Activated CD8-positive, alpha-beta memory T cell treated with anti-CD3 and anti-CD28 coated beads, Interleukin-2, amount 10 ng/mL, durations not matched to agents 7 days and 5 days (primary cell): ENCODE measurements at places on chromosomes 2 and 18.

DNA sequence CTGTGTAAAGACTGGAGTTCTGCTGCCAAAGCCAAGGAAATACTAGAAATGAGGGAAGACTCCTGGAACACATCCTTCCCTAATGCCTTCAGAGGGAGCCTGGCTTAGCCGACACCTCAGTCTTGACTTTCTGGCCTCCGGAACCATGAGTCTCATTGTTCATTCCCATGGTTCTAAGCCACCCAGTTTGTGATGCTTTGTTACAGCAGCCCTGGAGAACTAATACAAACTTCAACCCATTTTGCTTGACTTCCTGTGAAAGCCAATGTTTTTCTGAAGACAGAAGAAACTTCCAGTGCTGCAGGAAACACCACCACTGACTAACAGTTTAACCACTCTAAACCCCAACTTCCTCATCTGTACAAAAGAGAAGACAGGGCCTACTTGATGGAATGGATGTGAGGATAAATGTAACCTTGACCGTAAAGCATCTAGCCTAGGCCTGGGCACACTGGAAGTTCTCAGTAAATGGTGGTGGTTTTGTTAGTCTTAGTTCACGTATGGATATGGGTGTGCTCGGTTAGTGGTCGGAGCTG, 85.9 kb upstream of the RFX8 start:
- H3K36me3 ChIP-seq = peaks cover 29% of the 10 kb centered on the region
- no peak overlapping the region for H3K4me3 ChIP-seq
- H3K4me1 ChIP-seq = peaks cover 21% of the 10 kb centered on the region
- peaks cover 10% of the 10 kb centered on the region for H3K27me3 ChIP-seq
- peak overlapping the region; percentile 69 for H3K27ac ChIP-seq

- DNase-seq = peak; percentile 31
- H3K4me1 ChIP-seq = no peaks in the 10 kb centered on the region
- no peak overlapping the region for H3K27ac ChIP-seq
- no peak overlapping the region for H3K4me3 ChIP-seq
These were observed 327.4 kb upstream of the HS6ST1 start for GRCh38 chr2:128646091-128646490.

DNA sequence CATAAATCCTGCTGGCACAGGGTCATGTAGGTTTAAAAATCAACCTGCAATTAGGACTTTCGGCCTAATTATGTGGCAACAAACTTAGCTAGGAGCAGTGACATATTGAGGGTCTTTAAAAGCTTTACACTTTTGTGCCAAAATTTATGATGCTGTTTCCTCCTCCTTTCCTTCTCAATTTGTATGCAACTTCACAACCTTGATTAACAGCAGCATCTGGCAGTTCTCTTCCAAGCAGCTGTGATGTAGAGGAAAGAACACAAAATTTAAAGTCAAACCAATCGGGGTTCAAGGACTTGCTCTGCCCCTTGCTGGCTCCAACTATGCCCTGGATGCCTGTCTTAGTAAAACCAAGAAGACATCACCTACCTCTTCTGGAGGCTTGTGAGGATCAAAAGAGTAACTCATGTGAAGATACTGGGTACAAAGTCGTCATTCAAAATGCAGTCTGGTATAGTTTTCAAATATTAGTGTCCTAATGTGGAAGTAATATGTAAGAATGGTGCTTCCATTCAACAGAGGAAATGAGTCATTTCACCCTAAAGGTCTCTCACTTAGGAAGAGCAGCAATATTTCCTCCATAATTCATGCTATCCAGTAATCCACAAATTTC, 94.7 kb downstream of the ANKRD44 start:
- peak overlapping the region; percentile 44 for H3K4me3 ChIP-seq
- H3K27ac ChIP-seq = peak overlapping the region; percentile 87
- peaks cover 23% of the 10 kb centered on the region for H3K36me3 ChIP-seq
- no peak for DNase-seq
- no peaks in the 10 kb centered on the region for H3K27me3 ChIP-seq

GRCh38 chr2:219286436-219287115, 7.4 kb downstream of the DNAJB2 start:
- H3K4me3 ChIP-seq = no peak overlapping the region
- H3K4me1 ChIP-seq = peaks cover 2% of the 10 kb centered on the region
- peaks cover 5% of the 10 kb centered on the region for H3K36me3 ChIP-seq
- H3K27me3 ChIP-seq = no peaks in the 10 kb centered on the region
- no peak for DNase-seq

- no peaks in the 10 kb centered on the region for H3K27me3 ChIP-seq
- no peak overlapping the region for H3K4me3 ChIP-seq
- peaks cover 48% of the 10 kb centered on the region for H3K4me1 ChIP-seq
- H3K27ac ChIP-seq = no peak overlapping the region
- H3K36me3 ChIP-seq = no peaks in the 10 kb centered on the region
These were observed 26.8 kb downstream of the FAM178B start for GRCh38 chr2:96959406-96960110.
